ENCODE measurements at places on chromosomes 7 and 10.
A peak's percentile ranks its signal among the peaks of the same experiment; 100 is the strongest.

- DNase-seq = no peak
These were observed 32.3 kb downstream of the IDE start for GRCh38 chr10:92541583-92541982.

GRCh38 chr7:50542132-50542531, 23.1 kb downstream of the DDC start:
- no peak for DNase-seq

DNA sequence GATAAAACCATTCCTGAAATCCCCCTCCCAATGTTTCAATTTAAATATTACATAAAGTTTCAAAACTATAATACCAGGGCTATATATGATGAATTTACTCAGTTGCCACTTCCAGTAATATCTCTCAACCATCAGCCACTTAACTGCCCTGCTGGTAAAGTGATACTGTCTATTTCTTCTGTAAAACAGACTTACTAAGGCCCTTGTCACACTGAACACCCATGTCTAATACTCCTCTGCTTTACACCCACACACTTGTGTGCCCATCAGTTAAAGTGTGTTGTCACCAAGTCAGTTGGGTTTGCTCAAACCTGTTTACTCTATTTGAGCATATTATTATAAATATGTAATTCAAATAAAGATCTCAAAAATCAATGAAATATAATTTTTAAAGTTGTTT, 29.1 kb upstream of the DMTF1 start:
- DNase-seq = no peak

- no peak for DNase-seq
These were observed 193.9 kb downstream of the NXPH1 start for GRCh38 chr7:8627325-8627724.

GRCh38 chr7:128591705-128592104, 80.4 kb upstream of the GARIN1A start:
- DNase-seq = no peak

GRCh38 chr7:132291481-132291880, 284.8 kb downstream of the PLXNA4 start:
- no peak for DNase-seq

GRCh38 chr10:129104266-129105045, 362.6 kb upstream of the MGMT start:
- no peak for DNase-seq

DNA sequence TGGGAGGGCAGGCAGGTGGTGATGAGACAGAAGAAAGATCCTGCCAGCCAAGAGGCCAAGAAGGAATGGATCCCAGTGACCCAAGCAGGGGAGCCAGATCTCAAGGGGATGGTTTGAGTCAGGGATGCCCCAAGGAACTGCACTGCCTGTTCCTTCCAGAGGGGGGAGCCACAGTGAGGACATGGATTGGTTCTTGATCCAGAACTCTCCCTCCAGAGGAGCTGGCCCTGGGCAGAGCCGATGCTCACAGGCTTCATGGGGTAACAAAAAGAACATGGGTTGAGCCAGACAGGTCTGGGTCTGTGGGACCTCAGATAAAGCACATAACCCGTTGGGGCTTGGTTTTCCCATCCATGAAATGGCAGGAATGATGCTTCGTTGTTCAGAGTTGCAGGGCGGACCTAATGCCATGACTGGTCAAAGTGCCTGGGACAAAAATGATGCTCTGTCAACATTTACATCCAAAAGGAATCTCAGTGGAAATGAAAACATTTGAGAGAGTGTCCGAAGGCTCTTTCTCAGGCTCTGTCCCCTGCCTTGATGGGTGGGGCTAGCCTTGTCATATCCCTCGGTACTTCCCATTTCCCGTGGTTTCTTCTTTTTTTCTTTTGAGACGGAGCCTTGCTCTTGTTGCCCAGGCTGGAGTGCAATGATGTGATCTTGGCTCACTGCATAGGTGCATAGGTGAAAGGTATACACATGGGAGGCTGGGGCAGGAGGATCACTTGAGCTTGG, 4.7 kb upstream of the DENND2A start:
- no peak for DNase-seq

- DNase-seq = no peak
These were observed 21.8 kb downstream of the ASZ1 start for GRCh38 chr7:117405519-117405918.

GRCh38 chr7:11450281-11450680, 381.7 kb downstream of the THSD7A start:
- no peak for DNase-seq

DNA sequence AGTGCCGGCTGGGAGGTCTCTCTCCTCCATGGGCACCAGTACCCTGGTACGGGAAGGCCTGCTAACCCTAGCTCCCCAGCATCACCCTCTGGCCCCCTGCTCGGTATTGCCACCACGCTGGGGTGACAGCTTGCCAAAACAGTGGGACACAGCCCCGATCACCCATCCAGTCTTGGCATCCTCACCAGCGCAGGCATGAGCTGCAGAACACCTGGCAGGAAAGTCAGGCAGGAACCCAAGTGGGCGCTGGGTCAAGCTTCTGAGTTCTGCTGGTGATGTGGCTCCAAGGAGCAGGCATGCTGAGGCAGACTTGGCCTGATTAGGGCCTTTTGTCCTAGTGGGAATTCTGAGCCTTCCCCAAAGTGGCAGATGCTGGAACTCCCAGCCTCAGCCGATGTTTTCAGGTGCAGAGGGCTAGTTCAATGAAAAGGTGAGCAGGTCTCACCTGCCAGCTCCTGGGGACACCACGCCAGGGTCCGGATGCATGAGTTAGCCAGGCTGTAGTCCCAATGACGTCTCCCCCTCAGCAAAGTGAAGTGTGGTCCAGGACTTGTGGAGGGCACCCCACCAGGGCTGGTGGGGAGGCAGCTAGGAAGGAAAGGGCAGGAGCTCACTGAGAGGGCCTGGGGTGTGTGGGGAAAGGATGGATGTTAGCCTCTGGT, 8.5 kb upstream of the ZNF22 start:
- DNase-seq = no peak

DNA sequence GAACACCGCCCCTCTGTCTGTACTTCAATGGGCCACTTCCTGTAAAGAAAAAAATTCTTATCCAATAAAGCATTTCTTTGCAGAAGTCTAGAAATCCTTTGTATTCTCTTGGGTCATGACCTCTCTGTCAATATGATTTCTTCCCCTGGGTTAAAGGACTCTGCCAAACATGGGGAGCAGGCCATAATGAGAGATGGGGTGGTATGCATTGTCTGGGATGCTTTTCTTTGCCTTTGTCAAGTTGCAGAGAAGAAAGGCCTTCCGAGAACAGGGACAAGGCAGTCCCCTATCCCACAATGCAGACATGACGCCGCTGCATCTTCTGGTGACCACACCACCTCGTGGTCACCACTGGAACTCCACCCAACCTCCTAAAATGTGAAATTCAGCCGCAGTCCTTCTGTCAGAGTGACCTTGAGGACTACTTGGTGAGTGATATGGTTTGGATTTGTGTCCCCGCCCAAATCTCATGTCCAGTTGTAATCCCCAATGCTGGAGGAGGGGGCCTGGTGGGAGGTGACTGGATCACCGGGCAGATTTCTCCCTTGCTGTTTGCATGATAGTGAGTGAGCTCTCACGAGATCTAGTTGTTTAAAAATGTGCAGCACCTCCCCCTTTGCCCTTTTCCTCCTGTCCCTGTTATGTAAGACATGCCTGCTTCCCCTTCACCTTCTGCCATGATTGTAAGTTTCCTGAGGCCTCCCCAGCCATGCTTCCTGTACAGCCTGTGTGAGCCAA, 15.2 kb upstream of the FRMPD2 start:
- DNase-seq = no peak

- no peak for DNase-seq
These were observed 216.2 kb upstream of the PRKCQ start for GRCh38 chr10:6796231-6796630.

DNA sequence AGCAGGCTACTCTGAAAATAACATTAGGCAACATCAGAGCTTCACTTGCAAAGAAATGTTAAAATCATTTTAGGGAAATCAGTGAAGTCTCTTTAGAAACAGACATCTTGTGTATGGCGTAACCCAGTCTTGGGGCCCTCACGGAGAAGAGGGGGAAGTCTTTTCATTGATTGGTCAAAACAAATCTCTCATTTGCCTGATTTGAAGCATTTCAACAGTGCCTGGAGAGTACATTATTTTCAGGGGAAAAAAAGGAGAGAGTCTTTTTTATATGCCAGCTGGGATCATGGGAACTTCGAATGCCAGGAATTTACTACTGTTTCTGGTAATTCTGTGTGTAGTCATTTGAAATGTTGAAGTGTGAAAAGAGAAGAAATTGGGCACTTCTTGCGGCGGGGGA, 471.4 kb downstream of the PLXDC2 start:
- no peak for DNase-seq

GRCh38 chr10:110487411-110488331, 10.0 kb upstream of the DUSP5 start:
- no peak for DNase-seq

DNA sequence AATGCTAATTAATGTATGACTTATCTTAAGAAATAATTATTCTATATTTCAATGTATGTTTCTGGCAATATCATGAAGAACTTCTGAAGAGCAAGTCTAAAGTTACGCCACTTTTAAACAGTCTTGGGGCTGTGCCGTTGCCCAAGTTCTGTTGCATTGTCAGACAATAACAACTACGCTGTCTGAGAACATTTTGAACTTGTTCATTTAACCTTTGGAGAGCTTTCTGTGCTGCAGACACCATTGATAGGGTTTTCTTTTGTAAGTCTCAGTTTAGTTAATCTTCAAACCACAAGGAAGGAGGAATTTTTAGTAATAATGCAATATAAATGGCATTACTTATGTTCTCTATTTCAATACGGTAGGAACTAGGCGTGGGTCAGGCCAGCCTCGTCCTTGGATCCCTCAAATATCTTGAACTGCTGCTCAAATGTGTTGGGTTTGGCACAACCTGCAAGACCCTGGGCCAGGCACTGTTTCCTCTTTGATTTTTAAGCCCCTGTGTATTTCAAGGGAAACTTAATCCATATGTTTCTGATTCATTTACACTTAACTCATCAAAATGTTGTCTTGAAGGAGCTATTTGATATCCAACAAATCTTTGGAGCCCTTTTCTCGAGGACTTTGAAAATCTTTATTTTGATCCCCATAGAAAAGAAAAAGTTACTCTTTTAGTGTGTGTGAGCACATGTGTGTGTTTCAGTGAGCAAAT, 215.5 kb downstream of the INHBA start:
- DNase-seq = no peak

GRCh38 chr7:131839967-131840690, 283.7 kb upstream of the PODXL start:
- no peak for DNase-seq

- DNase-seq = peak; percentile 88
These were observed at the start of gene RASSF4 for GRCh38 chr10:44959247-44960087. TSS of gene RASSF4 (plus strand) at chr10:44959802. CDS start at chr10:44970203, 10,401 bp downstream.

DNA sequence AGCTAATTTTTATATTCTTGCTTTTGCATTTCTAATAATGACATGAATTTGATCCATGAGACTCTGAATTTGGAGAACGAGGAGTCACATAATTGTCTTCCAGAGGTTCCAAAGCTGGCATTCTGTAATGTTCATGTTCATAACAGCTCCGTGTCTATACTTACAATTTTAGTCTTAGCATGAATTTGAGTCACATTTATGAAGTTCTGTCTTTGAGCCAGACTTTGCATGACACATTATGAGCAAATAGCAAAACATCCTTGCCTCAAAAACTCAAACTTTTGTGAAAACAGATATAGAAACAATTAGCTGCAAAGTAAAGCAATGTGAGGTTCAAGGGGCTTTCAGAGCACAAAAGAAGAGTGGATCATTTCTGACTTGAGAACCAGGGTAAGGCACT, 44.5 kb upstream of the CAV2 start:
- no peak for DNase-seq

GRCh38 chr7:32416846-32417245, 73.3 kb downstream of the LSM5 start:
- no peak for DNase-seq

DNA sequence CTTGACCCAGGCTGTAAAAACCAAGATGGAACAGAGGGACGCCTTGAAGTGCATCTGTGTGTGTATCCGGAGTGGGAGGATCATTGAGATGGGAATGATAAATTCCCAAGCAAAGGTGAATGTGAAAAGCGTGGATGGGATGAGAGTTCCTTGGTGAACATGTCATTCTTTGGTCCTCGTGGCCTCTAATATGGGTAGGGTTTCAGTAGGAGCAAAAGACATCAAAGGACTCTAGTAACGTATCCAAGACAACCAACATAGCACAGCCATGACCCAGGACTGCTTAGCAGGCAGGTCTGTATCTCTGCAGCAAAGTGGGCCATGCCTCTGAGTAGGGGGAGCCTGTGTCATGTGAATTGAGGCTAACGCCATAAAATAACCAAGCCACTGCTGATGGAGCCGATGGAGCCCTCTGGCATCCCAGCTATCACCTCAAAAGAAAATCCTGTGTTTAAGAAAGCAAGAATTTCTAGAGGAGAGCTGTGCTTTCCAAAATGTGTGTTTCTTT, 98.6 kb downstream of the CCDC3 start:
- DNase-seq = no peak

DNA sequence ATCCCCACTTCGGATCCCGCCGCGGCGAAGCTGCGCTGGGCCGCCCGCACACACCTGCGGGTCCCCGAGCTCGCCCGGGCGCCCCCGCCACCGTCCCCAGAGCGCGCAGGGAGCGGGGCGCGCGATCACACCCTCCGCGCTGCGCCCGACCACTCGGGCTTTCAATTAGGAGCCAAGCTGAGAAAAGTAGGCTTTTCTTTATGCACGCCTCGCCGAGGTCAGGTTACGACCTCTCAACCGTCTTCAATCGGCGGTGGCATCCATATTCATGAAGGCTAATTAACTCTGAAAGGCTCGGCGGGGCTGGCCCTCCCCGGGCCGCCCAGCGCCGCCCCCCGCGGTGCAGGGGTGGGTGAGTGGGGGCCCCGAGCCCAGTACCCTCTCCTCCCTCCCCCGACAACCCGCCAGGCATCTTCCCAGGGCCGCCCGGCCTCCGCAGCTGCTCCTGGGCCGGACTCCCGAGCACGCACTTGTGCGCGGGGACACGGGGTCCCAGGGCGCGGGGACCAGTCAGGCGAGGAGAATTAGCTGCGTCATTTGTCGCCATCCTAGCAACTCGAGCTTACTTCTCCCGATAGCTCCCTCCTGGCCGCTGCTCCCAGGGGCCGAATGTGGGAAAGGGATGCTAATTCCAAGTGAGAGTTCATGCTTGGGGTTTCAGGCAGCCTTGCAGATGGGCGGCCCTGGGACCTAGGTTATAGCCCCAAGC, 155.5 kb upstream of the LYZL2 start:
- no peak for DNase-seq

DNA sequence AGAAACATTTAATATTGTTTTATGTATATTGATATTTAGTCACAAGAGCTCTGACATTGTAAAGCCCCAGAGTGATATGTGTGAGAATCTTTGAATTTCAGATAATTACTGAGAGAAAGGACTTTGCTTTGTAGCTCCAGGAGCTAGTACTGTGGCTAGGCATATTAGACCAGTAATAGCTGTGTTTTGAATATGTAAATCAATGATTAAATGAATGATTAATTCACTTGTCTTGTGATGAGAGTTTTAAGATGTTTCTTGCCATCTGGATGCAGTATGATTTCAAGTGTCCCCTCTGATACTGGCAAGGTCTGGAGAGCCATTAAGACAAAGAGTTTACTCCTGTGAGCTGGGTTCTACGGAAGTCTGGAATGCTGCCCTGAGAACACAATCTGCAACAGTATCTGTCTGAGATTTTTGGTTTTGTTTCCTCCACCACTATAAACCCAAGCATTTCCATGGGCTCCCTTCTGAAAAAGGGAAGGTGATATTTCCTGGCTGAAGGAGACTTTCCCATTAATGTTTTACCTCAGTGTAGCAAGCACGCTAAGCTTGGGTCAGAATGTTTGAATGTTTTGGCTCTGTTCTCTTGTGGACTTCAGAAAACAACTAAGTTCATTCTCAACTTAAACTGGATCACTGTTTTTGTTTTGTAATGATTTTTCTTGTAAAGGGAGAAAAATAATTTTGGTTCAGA, 61.3 kb upstream of the BICC1 start:
- DNase-seq = no peak

GRCh38 chr7:50594734-50595485, 29.7 kb upstream of the DDC start:
- no peak for DNase-seq
